ENCODE measurements at places on chromosomes 1 and 21.

DNA sequence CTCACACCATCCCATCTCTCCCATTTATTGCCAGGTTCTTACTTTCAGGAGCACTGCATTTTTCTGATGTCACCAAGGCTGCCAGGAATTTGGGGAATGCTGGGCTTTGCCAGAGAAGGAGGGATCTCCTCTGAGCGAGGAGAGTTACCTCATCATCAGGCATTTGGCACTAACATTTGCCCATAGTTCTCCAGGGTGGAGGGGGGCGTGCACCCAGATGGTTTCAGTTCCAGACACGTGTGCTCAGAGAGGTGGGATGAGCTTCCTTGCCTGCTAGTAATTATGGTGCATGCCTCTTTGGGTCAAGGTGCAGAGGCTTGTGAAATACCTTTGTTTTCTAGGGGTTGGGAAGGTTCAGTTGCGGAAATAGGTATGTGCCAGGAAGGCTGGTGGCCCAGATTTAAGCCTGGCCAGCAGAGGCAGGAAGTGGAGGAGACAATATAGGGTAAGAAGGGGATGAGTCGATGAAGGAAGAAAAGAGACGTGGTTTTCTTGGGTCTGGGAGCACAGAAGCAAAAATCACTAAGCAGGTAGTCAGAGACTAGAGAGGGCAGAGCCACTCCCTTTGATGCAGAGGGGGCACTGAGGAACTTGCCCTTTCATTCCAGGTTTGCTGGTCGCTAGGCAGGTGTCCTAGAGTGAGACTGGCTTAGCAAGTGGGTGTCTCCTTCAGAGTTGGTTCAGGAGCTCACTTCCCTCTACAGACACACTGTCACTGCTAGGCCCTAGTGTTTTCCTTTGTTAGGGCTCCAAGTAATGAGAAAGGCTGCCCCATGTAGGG, 7.2 kb downstream of the TUFT1 start:
- peak; percentile 86 for DNase-seq

DNA sequence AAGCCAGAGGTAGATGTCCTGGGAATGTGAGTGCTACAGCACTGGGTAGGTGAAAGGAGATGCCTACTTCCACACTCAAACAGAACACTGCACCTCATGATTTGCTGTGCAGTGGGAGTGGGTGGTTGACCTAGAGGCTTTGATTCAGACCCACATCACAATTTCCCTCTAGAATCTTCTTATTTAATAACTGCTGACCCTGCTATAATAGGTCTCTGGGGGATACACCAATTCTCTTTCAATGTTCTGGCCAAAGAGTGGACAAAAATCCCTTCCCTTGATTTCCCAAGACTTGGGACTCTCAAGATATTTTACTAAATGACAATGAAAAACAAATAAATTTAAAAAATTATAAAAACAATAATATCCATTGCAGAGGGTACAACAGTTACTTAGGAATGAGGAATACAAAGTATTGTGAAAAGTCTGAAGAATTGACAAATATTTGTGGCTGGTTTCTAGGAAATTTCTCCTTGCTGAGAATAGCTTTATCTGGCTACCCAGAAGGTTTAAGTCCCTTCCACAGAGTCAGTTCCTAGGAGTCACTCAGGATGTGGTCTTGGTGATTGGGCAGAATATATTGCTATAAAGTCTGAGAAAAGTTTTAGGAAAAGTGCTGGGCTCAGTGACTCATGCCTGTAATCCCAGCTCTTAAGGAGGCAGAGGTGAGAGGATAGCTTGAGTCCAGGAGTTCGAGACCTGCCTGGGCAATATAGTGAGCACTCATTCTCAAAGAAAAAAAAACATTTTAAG, 2.4 kb upstream of the FCGR2A start:
- DNase-seq: no peak

- DNase-seq: no peak
Measured at GRCh38 chr1:186497651-186498050, 36.7 kb upstream of the PDC start.

GRCh38 chr21:26795866-26796329, 49.3 kb downstream of the ADAMTS1 start:
- DNase-seq: peak; percentile 94

DNA sequence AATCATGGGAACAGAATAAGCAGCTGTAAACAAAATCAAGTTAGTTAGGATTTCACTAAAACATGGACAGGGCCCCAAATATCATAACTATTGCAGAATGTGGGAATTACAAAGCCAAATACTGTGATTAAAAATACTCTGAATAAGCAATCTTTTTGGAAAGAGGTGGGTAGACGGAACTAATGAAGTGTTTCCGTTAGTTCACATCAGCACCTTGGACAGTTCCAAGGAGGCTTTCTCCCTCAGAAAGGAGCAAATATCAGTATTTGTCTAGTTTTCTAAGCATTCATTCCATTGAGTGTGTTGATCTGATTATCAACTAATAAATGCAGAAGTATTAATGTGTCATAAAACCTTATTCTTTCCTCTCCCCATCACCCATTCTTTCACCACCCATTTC, 97.4 kb downstream of the FAM78B start:
- no peak for DNase-seq

- peak; percentile 81 for DNase-seq
Measured at GRCh38 chr1:70887936-70888335, 159.7 kb downstream of the PTGER3 start.

- no peak for DNase-seq
Measured at GRCh38 chr1:170891872-170892271, 43.5 kb upstream of the MROH9 start.

GRCh38 chr1:110060034-110060661, 10.3 kb downstream of the ALX3 start:
- no peak for DNase-seq

DNA sequence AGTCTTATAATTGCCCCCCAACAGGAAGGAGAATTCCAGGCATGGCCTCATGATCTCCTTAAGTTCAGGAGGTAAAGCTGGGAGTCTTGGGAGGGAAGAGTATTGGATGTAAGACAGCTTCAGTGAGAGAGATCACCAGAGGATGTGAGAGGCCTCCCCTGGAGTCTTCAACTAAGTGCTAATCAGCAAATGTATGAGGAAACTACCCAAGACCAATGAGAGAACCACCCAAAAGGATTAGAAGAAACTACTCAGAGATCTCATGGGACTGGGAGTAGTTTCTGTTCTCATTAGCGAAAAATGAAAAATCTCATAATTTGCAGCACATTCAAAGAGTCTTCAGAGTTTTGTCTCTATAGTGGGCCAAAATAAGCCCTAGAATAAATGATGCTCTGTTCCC, 36.6 kb upstream of the WNT2B start:
- DNase-seq: no peak

DNA sequence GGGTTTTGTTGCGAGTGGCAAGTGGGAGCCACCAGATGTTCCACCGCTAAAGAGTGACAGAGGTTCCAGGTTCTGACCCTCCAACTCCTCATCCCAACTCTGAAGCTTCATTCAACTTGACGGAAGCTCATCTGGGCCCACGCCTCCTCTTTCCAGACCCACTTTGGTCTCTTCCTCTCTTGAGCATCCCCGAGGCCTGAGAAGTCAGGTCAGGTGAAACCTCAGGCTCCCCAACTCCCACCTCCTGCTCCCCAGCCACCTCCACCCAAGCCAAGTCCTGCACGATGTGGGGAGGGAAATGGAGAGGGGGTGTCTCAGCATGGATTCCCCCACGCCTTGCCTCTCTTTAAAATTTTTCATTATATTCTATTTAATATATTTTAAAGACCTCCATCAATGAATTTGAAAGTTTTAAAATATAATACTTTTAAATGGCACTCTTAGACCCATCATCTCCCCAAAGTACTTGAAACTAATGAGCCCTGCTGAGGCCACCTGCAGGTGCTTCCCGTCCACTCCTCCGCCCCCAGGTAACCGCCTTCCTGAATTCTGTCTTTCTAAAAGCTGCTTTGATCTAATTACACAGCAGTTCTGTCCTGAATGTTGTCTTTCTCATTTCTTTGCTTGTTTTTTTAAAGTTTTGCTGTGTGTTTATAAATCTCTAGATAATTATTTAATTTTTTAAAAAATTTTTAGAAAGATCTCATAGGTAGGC, 238.1 kb downstream of the KAZN start:
- DNase-seq: no peak

DNA sequence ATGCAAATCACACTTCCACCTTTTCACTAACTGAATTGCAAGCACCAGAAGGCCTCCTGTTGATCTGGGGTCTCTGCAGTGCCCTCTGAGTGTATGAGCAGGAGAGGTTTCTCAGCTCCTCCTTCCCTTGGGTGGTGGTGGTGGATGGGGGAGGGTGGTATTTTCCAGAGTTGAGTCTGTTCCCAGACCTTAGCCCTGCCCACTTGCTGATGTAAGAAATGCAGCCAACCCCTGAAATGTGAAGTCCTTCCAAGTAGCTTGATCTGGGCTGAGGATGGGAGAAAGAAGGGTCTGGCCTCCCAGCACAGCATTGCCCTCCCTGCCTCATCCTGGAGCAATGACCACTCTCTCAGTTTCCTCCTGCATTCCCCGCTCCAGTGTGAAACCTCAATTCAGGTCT, 6.3 kb upstream of the FOXD2 start:
- DNase-seq: no peak

GRCh38 chr1:23862640-23863039, 5.5 kb downstream of the FUCA1 start:
- no peak for DNase-seq

- no peak for DNase-seq
Measured at GRCh38 chr1:175530183-175530582, 213.2 kb downstream of the TNR start.

GRCh38 chr1:202968351-202968750, 1.3 kb upstream of the CYB5R1 start:
- no peak for DNase-seq

GRCh38 chr1:248822148-248823032, 3.3 kb downstream of the SH3BP5L start:
- no peak for DNase-seq

GRCh38 chr1:84773195-84773594, 82.9 kb upstream of the SSX2IP start:
- no peak for DNase-seq

GRCh38 chr1:229464672-229465071, 30.8 kb upstream of the ACTA1 start:
- no peak for DNase-seq

- peak; percentile 81 for DNase-seq
Measured at GRCh38 chr1:226110249-226111097, 48.0 kb downstream of the H3-3A start.

- DNase-seq: no peak
Measured at GRCh38 chr1:233333086-233333485, 5.6 kb downstream of the MAP3K21 start.

DNA sequence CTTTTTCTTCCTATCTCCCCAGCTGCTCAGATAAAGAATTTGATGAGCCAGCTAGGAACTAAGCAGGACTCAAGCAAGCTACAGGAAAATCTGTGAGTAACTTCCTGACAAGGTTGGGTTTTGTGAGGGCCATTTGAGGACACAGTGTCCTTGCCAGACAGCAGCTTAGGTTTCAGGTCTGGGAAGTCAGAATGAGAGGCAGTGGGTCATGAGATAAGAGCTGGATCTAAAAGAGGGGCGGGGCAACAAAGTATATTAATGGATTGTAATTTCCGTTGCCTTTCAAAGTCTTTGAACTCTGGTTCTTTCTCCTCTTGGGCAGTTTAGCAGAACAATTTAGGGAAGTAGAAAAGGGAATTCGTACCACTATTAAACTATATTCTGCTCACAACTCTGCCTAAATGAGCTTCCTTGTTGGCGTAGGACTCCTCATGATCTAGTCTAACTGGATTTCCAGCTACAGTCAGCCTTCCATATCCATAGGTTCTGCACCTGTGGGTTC, 16.6 kb downstream of the STX12 start:
- DNase-seq: peak; percentile 14

DNA sequence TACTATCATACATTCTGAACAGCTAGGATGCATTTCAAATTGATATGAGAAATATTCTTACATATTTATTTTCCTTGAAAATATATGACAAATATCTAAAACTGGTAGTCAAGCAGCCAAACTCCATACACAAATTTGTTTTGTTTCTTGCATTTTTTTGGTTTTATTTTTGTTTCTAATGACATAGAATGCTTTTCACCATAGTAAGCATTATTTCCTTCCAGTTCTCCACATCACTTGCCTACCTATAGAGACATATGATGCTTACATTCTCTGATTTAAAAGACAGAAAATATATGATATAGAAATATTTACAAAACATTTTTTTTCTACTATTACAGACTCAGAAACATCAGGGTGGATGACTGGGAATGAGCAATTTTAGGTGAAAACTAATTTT, 726.4 kb upstream of the ADGRL4 start:
- DNase-seq: no peak

- no peak for DNase-seq
Measured at GRCh38 chr21:34077888-34078287, 4.5 kb downstream of the MRPS6 start.

DNA sequence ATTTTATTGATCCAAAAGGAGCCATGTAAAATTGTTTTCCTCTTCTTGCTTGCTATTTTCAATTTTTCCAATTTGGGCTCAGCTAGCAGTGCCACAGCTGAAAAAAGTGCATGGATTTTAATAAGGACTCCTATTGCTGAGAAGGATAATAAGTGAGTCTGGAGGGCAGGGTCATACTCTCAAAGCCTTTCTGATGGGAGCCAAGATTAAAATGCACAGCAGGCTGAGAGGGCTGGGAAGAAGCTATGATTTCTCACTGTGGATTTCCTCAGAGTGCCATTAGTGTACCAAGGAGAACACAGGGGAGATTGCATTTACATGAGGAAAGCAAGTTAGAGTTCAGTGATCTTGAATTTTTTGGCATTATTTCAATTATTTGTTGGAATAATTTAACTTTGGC, 261.3 kb downstream of the ST6GALNAC3 start:
- no peak for DNase-seq

DNA sequence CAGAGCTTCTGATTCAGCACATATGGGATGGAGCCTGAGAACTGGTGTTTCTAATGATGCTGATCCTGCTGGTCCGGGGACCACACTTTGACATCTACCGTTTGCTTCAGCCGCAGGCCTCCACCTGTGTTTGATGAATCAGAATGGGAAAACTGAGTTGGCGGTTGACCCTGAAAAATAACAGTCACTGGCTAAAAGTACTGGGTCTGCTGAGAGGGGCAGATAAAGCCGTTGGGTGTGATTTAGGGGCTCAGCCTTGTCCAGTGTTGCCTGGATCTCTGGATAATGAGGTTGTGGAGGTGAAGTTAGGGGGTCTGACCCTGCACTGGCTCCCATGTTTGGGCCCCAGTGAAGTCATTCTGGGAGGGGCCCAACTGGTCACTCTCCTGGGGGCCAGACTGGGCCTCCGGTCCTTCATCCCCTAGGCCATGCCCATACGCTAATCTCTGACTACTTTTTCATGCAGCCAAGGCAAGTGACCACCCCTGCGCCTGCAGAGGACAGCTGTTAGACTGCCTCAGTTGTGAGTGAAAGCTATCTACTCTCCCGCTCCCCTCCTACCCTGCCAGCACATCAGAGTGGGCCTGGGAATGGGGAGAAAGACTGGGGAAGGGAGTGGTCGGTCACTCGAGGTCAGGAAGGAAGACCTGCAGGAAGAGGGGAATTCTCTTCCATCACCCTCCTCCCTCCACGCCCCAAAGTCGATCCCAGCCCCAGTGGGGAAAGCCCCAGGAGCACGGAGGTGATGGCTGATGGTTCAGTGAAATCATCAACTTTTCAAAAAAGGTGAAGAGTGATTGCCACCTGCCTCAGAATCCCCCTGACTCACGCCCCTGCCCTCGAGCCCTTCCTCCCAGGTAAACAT, 27.7 kb downstream of the VASH2 start:
- no peak for DNase-seq
